Placental pericyte (primary cell): ENCODE measurements at places on chromosomes 5 and 9. TPM values are rescaled to one million over a fixed set of nuclear protein-coding genes. Genes with fewer than 3 reads are reported as not detected.

CMBL gene
- total RNA-seq, result 3.6 and 5.7 TPM in 2 replicates

GABRA1 gene
- total RNA-seq, result not detected in 2 replicates

IQGAP2 gene
- 1.4 and 48.1 TPM in 2 replicates for total RNA-seq

SH3TC2 gene
- 0.44 and 10.6 TPM in 2 replicates for total RNA-seq
